ENCODE measurements at places on chromosomes 4 and X. TPM values are rescaled to one million over a fixed set of nuclear protein-coding genes. Genes with fewer than 3 reads are reported as not detected.
A peak's percentile ranks its signal among the peaks of the same experiment; 100 is the strongest.

DNA sequence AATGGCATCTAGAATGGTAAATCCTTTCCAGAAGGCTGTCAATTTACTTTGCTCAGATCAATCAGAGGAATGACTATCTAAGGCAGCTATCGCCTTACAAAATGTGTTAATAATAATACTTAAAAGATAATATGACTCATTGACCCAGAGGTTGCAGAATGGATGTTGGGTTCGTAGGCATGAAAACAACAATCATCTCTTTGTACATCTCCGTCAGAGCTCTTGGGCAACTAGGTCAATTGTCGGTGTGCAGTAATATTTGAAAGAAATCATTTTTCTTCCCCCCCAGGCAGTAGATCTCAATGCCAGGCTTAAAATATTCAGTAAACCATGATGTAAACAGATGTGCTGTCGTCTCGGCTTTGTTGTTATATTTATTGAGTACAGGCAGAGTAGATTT, 165.1 kb downstream of the CAMK2D start:
- no peak overlapping the region for H3K4me3 ChIP-seq
- H3K4me1 ChIP-seq: no peaks in the 10 kb centered on the region
- H3K36me3 ChIP-seq: no peaks in the 10 kb centered on the region
- no peak overlapping the region for H3K27ac ChIP-seq

DNA sequence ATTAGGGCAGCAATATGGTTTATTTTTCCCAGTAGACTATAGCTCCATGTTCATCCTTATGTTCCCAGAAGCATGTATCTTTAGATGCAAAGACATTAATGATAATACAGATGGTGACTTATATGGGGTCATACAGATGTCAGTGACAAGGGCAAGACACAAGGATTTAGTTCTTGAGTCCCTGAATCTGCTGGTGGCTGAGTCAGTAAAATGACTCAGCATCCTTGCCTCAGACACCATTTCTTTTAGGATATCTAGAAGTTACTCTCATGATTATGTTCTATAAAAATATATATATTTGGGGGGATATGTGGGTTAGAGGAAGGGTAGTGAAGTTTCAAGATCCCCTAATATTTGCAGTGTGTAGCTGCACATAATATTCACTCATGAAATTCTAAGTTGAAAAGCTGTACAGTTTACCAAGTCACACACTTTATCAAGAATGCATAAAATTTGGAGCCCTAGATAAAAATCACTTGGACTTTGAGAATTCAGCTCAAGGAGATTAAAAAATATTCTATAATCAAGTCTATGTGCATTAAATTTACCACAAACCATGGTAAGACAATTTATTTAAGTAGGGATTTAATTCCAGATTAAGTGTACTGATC, 101.9 kb downstream of the LNX1 start:
- no peak for DNase-seq
- H3K4me3 ChIP-seq: no peak overlapping the region
- H3K27me3 ChIP-seq: no peaks in the 10 kb centered on the region
- no peak overlapping the region for H3K27ac ChIP-seq
- peaks cover 10% of the 10 kb centered on the region for H3K4me1 ChIP-seq

DNA sequence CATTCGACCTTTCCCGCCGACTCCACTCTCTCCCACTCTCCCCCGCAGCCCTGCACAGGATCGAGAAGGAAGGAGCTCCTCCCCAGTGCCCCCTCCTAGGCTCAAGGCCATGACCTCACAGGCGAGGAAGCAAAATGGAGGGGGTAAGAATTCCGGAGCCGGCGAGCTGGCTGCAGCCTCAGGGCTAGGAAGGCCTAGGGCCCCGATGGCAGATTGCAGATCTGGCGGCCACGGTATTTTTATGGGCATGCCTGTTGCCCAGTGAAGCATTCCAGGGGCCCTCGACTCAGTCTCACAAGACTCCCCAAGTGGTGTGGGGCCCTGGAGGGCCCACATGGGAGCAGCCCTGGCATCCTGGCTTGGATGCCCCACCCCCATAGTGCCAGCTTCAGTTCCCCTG, 942 bp upstream of the L1CAM start:
- no peaks in the 10 kb centered on the region for H3K4me1 ChIP-seq
- no peaks in the 10 kb centered on the region for H3K36me3 ChIP-seq
- H3K27me3 ChIP-seq: peaks cover 12% of the 10 kb centered on the region
- no peak overlapping the region for H3K27ac ChIP-seq
- DNase-seq: no peak

- no peak overlapping the region for H3K4me3 ChIP-seq
- no peaks in the 10 kb centered on the region for H3K27me3 ChIP-seq
- H3K36me3 ChIP-seq: peaks cover 58% of the 10 kb centered on the region
- no peak for DNase-seq
- peaks cover 15% of the 10 kb centered on the region for H3K4me1 ChIP-seq
- H3K27ac ChIP-seq: peak overlapping the region; percentile 1
Observed at GRCh38 chr4:8220661-8221450, 21.8 kb downstream of the SH3TC1 start.

- DNase-seq: no peak
- no peak overlapping the region for H3K27ac ChIP-seq
- no peaks in the 10 kb centered on the region for H3K27me3 ChIP-seq
- peaks cover 21% of the 10 kb centered on the region for H3K36me3 ChIP-seq
- no peaks in the 10 kb centered on the region for H3K4me1 ChIP-seq
- H3K4me3 ChIP-seq: no peak overlapping the region
Observed at GRCh38 chr4:101035487-101035886, 311.8 kb downstream of the PPP3CA start.

DNA sequence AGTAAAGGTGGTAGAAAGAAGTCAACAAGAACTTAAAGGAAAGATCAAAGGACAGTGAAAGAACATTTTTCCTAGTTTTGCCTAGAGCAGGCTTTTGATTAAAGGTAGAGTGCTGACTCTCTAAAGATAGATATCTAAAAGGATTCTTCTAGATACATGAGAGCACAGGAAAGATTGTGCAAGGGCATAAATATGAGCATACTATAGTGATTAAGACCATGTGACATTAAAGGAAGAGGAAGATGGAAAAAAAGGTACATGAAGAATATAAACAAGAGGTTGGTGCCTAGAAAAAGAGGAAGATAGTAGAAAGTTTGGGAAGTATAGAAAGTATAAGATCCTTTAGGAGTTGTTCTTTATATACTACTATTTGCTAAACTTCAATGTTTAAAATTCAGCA, 26.1 kb upstream of the TET2 start:
- H3K4me1 ChIP-seq: no peaks in the 10 kb centered on the region
- H3K27ac ChIP-seq: no peak overlapping the region
- H3K27me3 ChIP-seq: no peaks in the 10 kb centered on the region
- no peak for DNase-seq

GRCh38 chrX:149858592-149858991, 22.4 kb upstream of the MAGEA8 start:
- no peaks in the 10 kb centered on the region for H3K4me1 ChIP-seq
- H3K27me3 ChIP-seq: no peaks in the 10 kb centered on the region
- DNase-seq: no peak
- H3K4me3 ChIP-seq: no peak overlapping the region

DNA sequence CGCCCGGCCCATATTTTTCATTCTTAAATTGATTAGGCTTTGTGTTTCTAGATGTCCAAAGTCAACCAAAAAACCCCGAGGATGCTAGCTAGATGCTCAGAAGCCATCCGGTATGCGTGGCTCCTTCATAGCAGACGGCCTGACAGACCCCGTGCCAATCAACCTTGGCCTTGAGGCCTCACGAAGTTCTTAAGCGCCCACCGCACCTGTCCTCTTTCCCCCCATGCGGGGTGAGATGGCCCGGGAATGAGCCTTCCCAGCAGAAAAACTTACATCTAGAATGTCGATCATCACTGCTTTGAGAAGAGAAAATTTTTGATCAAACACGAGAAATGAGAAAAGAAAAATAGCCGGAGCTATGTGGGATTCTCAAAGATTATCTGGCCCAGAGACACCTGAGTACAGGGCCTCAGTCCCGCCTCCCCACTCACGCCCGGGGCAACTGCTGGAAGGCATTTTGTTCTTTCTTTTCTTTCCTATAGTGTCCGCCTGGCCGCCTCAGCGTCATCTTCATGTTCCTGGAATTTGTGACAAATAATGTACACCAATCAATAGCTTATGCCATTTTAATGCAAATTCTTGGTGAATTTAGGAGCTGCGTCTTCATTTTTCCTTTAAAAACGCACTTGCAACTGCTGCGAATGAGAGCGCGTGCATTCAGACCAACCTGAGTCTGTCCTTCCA, 1.6 kb upstream of the NAT8L start:
- no peaks in the 10 kb centered on the region for H3K36me3 ChIP-seq
- no peak overlapping the region for H3K27ac ChIP-seq
- H3K4me1 ChIP-seq: no peaks in the 10 kb centered on the region
- no peak overlapping the region for H3K4me3 ChIP-seq
- peaks cover 72% of the 10 kb centered on the region for H3K27me3 ChIP-seq

GRCh38 chr4:85587952-85588351, 113.0 kb downstream of the ARHGAP24 start:
- H3K27me3 ChIP-seq: no peaks in the 10 kb centered on the region
- no peak overlapping the region for H3K27ac ChIP-seq
- DNase-seq: no peak
- H3K4me1 ChIP-seq: no peaks in the 10 kb centered on the region
- no peaks in the 10 kb centered on the region for H3K36me3 ChIP-seq
- H3K4me3 ChIP-seq: no peak overlapping the region

DNA sequence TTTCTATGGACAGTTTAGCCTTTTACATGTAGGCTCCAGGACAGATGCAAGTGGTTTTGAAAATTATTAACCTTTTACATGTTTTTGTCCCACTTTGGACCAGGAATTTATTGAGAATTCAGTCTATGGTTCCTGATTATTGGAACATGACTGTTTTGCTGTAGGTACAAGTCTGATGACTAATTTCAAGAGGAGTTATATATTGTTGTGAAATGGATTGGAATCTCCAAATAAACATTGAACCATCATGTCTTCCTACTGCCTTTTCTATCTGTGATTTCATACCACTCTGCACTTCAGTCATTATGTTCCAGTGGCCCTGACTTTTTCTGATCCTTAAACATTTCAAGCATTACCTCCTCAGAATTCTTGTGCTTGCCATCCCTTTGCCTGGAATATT, 35.9 kb downstream of the TBC1D19 start:
- no peaks in the 10 kb centered on the region for H3K36me3 ChIP-seq
- no peaks in the 10 kb centered on the region for H3K27me3 ChIP-seq
- H3K4me1 ChIP-seq: no peaks in the 10 kb centered on the region
- no peak overlapping the region for H3K27ac ChIP-seq

DNA sequence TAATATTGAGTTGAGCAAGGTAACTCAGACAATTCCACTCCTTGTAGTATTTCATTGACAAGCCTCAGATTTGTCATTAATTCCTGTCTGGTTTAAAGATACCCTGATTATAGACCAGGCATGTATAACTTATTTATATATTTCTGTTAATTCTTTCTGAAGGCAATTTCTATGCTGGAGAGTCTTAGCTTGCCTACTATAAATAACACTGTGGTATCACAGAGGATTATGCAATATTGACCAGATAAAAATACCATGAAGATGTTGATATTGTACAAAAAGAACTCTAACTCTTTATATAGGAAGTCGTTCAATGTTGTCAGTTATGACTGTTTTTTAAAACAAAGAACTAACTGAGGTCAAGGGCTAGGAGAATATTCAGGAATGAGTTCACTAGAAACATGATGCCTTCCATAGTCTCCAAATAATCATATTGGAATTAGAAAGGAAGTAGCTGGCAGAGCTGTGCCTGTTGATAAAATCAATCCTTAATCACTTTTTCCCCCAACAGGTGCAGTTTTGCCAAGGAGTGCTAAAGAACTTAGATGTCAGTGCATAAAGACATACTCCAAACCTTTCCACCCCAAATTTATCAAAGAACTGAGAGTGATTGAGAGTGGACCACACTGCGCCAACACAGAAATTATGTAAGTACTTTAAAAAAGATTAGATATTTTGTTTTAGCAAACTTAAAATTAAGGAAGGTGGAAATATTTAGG, 821 bp downstream of the CXCL8 start:
- peaks cover 21% of the 10 kb centered on the region for H3K4me1 ChIP-seq
- H3K4me3 ChIP-seq: no peak overlapping the region
- no peaks in the 10 kb centered on the region for H3K27me3 ChIP-seq
- no peak for DNase-seq

- DNase-seq: no peak
- no peak overlapping the region for H3K4me3 ChIP-seq
- H3K27me3 ChIP-seq: no peaks in the 10 kb centered on the region
- H3K27ac ChIP-seq: no peak overlapping the region
- no peaks in the 10 kb centered on the region for H3K36me3 ChIP-seq
Observed at GRCh38 chr4:6264225-6264540, 5.5 kb upstream of the WFS1 start.

GRCh38 chrX:12974305-12974795, 560 bp upstream of the TMSB4X start:
- peak overlapping the region; percentile 70 for H3K4me3 ChIP-seq
- peak; percentile 80 for DNase-seq
- peak overlapping the region; percentile 97 for H3K27ac ChIP-seq
- H3K27me3 ChIP-seq: no peaks in the 10 kb centered on the region
- H3K36me3 ChIP-seq: peaks cover 5% of the 10 kb centered on the region

DNA sequence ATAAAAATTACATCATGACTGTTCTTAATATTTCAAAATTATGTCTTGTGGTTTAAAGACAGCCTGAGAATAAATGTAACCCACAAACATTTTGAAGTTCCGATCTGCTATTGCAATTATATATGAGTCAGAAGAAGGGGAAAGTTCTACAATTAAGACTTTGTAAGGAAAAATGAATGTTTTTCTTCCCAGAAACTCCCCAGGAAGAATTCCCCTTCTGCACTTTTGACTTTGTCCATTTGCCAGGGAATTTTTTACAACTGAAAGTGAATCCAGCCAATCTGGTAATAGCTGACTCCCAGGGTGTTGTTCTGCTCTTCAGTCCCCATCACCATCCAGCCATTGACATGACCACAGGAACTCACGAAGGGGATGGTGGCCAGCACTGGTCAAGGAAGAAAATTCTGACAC, 61.6 kb upstream of the NOCT start:
- no peak for DNase-seq
- no peaks in the 10 kb centered on the region for H3K27me3 ChIP-seq
- no peak overlapping the region for H3K4me3 ChIP-seq
- H3K27ac ChIP-seq: no peak overlapping the region

DNA sequence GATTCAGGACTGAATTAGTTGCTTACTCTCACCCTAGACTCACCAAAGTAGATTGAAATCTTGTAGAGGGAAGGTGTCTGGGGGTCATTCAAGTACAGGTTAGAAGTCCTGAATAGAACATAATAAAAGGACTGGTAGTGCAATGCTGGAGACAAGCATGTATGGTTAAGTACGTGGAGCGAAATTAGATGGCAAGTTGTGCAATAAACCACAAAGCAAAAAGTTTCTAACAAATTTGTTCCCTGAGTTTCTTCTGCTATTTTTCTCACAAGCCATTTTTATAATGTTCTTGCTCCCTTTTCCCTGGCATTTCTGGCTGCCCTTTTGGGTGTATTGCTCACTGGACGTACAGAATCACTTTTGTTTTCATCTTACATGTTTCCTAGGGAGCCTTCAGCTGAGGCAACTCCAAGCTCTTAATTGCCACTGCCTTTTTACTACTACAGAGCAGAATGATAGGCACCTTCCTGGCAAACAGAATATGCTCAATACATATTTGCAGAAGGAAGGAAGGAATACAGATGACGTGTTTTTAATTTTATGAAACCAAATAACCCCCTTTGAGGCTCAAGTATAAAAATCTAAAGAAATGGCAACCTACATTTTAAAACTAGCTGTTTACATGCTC, 23.4 kb downstream of the LANCL3 start:
- no peak overlapping the region for H3K27ac ChIP-seq
- DNase-seq: no peak
- no peaks in the 10 kb centered on the region for H3K4me1 ChIP-seq
- H3K36me3 ChIP-seq: no peaks in the 10 kb centered on the region

Gene FMR1NB
- total RNA-seq: not detected

Gene TENM3
- 5.6 TPM for total RNA-seq

Gene CPLX1
- total RNA-seq: 5.2 TPM

Gene SLC10A6
- 0.87 TPM for total RNA-seq

Gene FDCSP
- total RNA-seq: not detected

Gene EDA2R
- total RNA-seq: 5.6 TPM

Gene CXorf49
- total RNA-seq: not detected

Data from upper lobe of right lung (tissue), 1 donor.